Sigmoid colon (tissue), 7 donors: ENCODE measurements at places on chromosomes 12 and 14. TPM values are rescaled to one million over a fixed set of nuclear protein-coding genes. Genes with fewer than 3 reads are reported as not detected.

HOXC6 gene
- total RNA-seq = not detected

GRCh38 chr14:35534208-35534872 is 376 bp downstream of the INSM2 start:
- no peak overlapping the region for H3K27ac ChIP-seq
- H3K4me1 ChIP-seq = peaks cover 28% of the 10 kb centered on the region
- DNase-seq = no peak
- H3K36me3 ChIP-seq = no peaks in the 10 kb centered on the region
- H3K27me3 ChIP-seq = peaks cover 28% of the 10 kb centered on the region
- peak overlapping the region; percentile 52 for H3K4me3 ChIP-seq

- no peaks in the 10 kb centered on the region for H3K27me3 ChIP-seq
- H3K4me1 ChIP-seq = peaks cover 5% of the 10 kb centered on the region
- H3K27ac ChIP-seq = peak overlapping the region; percentile 44
Measured at GRCh38 chr12:124786061-124786964, 77.4 kb downstream of the SCARB1 start.

- H3K27ac ChIP-seq = no peak overlapping the region
- no peak for DNase-seq
- H3K36me3 ChIP-seq = no peaks in the 10 kb centered on the region
- H3K4me1 ChIP-seq = no peaks in the 10 kb centered on the region
- H3K4me3 ChIP-seq = no peak overlapping the region
Measured at GRCh38 chr12:28026701-28027100, 54.2 kb upstream of the PTHLH start.

DNA sequence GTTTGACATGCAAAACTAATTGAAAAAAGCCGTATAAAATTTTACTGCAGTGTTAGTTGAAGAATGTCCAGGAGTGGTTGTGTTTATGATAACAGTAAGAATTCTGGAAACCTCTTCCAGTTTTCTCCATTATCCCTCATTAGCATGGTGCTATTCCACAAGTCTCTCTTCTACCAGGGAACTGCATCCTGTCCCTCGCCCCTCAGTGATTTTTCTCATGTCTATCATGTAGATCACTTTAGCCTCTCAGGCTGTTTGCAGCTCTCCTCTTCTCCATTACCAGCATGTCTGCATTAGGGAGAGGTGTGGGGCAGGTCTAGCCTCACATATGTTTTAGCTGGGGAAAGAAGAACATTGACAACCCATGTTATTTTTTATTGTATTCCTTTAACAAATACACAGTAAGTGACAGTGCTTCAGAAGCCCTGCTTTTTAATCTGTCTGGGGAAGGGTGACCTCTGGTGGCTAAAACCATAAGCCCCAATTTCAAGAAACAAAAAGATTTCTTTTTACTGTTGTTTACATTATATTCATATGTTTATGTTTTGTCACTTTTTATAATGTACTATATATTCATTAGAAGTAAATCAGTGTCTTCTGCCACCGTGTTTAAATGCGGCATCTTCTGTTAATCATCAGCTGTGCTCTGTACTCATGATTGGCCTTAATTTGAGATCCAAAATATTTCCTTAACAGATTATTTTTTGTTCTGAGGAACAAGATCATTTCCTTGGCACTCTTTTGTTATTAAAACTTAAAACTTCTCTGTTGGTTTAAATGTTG is 70.7 kb downstream of the RASSF8 start:
- H3K4me3 ChIP-seq = no peak overlapping the region
- H3K27me3 ChIP-seq = no peaks in the 10 kb centered on the region
- H3K4me1 ChIP-seq = peaks cover 57% of the 10 kb centered on the region
- no peak for DNase-seq
- no peaks in the 10 kb centered on the region for H3K36me3 ChIP-seq

DNA sequence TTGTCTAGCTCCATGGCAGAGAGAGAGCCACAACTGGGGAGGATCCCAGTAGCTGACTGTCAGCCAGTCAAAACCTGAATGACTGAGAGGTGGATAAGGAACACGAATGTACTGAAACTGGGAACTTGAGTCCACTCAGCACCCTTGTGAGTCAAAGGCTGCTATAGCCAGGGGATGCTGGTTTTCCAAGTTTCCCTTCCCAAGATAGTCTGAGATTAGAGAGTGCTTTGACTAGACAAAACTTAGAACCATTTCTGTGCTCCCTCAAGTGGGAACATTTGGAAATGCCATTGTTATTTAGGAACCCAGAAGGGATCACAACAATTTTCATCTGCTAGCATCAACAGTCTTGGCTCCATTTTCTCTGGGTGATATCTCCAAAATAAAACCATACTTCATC is 4.0 kb downstream of the PRKAG1 start:
- no peak overlapping the region for H3K27ac ChIP-seq
- H3K27me3 ChIP-seq = no peaks in the 10 kb centered on the region
- DNase-seq = no peak
- H3K4me1 ChIP-seq = peaks cover 12% of the 10 kb centered on the region
- H3K4me3 ChIP-seq = no peak overlapping the region

- no peak for DNase-seq
- no peaks in the 10 kb centered on the region for H3K4me1 ChIP-seq
- no peak overlapping the region for H3K27ac ChIP-seq
- no peak overlapping the region for H3K4me3 ChIP-seq
- no peaks in the 10 kb centered on the region for H3K27me3 ChIP-seq
Measured at GRCh38 chr12:107415834-107416233, 269.8 kb upstream of the PWP1 start.

- H3K27me3 ChIP-seq = no peaks in the 10 kb centered on the region
- H3K4me3 ChIP-seq = no peak overlapping the region
- DNase-seq = no peak
- H3K4me1 ChIP-seq = no peaks in the 10 kb centered on the region
- no peaks in the 10 kb centered on the region for H3K36me3 ChIP-seq
Measured at GRCh38 chr14:82987502-82988124, 1454.0 kb upstream of the SEL1L start.
